Fibroblast of skin of back (primary cell): ENCODE measurements at places on chromosomes 2 and 18.

- DNase-seq = no peak
Measured at GRCh38 chr2:231546014-231546715, 15.9 kb upstream of the NMUR1 start.

- no peak for DNase-seq
Measured at GRCh38 chr18:3069671-3070433, 56.9 kb upstream of the LPIN2 start.

- no peak for DNase-seq
Measured at GRCh38 chr18:32877371-32877770, 104.5 kb upstream of the KLHL14 start.

GRCh38 chr2:14751581-14751980 is 119.1 kb downstream of the LRATD1 start:
- no peak for DNase-seq

DNA sequence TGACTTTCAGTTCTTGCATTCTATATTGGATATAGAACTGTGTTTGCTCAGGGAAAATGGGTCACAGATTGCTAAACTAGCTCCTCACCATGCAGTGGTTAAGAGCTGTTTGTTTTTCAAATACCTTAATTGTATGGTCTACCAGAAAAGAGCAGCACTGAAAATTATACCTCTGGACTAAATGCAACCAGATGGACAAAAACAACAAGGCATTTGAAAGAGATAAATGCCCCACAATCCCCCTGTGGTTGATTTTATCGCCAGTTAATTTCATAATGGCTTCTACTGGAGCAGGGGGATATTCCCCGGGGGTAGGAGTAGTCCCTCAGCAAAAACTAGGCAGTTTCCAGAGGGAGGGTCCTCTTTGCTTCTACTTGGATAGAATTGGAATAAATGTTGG is 267.9 kb upstream of the TNP1 start:
- DNase-seq = peak; percentile 58

GRCh38 chr2:65185012-65185411 is 42.6 kb upstream of the ACTR2 start:
- no peak for DNase-seq

DNA sequence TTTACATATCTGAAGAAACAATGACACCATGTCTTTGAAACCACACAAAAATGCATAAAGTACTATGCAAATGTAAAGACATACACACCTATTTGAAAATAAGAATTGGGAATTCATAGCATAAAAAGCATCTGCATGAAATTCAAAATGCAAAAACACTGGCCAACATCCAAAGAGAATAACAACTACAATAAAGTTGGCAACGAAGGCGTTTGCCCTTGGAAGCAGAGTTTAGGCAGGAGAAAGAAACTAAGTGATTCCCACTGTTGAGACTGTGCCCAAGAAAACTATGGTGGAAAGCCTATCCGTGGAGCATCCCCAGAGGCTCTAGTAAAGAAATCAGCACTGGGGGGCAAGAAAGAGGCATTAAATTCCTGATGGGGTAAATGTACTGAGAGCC is 292.8 kb downstream of the RIT2 start:
- DNase-seq = no peak

- peak; percentile 25 for DNase-seq
Measured at GRCh38 chr2:157182204-157182709, 75.2 kb upstream of the GALNT5 start.

- DNase-seq = peak; percentile 0
Measured at GRCh38 chr2:228474466-228474865, 293.0 kb upstream of the SPHKAP start.

GRCh38 chr2:236755278-236755840 is 185.7 kb downstream of the ACKR3 start:
- DNase-seq = no peak

DNA sequence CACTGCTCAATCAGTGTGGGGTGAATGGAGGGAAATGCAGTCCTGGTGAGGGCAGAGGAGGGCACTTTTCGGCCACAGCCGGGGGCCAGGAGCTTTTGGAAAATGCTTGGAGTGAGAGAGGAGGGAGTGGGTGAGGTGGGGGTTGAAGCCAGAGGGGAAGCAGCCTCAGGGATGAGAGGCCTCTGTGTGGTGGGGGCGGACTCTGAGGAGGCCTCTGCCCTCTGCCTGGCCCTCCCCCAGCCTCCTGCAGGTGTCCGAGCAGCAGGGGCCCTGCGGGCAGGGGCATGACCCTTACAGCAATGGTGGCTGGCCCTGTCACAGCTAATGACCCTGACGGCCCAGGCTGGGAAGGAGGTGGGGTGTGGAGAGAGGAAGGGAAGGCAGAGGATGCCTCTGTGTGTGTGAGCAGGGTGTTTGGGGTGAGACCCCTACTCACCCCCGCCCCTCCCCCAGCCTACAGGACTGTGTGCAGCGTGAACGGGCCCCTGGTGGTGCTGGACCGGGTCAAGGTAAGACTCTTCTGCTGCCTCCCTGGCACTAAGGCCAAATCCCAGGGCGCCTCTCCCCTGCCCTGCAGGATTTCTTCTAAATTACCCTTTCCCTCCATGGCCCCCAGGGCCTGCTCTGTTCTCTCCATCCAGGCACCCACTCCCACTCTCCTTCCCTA is 7.6 kb downstream of the ATP6V1B1 start:
- no peak for DNase-seq

DNA sequence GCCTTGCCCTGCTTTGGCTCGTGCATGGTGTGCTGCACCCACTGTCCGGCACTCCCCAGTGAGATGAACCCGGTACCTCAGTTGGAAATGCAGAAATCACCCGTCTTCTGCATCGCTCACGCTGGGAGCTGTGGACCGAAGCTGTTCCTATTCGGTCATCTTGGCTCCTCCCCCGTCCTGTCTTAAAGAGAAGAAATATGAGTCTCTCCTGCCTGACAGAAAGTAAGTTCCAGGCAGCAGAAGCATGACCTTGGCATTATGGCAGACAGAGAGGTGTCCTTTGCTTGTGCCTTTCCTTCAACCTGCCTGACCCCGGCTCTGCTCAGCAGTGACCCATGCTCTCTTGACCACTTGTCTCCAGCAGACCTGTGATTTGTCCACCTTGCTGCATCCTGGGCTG is 62.5 kb upstream of the CYP1B1 start:
- no peak for DNase-seq

DNA sequence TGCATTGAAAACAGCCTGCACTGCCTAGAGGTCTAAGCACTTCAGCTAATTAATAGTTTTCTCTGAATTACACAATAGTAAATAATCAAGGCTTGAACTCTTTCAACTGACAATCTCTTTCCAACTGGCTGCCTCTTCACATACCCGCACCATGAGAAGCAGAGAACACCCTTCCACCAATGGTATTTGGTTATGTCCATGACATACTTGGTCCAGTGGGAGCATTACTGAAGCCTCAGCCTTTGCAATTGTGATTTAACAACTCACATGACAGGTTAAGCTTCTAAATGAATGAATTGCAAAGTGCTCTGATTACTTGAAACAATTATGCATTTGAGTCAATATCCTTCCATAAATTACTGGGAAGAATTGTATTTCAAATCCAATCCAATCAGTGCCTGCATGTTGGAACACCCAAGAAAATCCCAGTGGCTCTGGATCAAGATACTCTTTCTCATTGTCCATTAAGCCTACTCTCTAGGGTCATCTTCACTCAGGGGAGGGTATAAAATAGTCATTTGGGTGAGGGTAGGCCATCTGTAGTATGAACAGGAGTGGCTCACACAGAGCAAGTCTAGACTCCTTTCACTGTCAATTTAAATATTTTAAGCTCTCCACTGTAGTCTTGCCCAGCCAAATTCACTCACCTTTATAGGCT is 101.1 kb downstream of the HS1BP3 start:
- no peak for DNase-seq

DNA sequence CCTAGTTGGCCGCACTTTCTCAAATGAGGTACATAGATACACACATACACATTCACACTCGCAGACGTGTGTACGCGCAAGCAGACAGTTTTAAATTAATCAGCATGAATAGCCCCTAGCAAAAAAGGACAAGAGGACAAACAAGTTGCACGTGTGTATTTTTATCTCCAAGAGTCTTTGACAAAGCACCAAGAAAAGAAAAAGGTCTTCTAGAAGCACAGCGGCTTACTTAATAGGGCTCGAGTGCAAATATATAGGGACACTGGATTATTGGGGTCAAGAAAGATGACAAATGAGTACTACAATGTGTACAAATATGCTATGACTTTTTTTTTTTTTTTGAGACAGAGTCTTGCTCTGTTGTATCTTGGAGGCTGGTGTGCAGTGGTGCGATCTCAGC is 1.7 kb upstream of the BCL2 start:
- DNase-seq = no peak

GRCh38 chr18:57837917-57838548 is 34.9 kb upstream of the ATP8B1 start:
- DNase-seq = no peak
